Cerebellar nuclear complex (tissue), 1 donor: ENCODE measurements at places on chromosomes 7 and 10.

- no peak for DNase-seq
Observed at GRCh38 chr10:1576467-1577372, 160.6 kb downstream of the ADARB2 start.

GRCh38 chr10:68876246-68877138 lies 24.6 kb upstream of the DDX50 start:
- DNase-seq: no peak

DNA sequence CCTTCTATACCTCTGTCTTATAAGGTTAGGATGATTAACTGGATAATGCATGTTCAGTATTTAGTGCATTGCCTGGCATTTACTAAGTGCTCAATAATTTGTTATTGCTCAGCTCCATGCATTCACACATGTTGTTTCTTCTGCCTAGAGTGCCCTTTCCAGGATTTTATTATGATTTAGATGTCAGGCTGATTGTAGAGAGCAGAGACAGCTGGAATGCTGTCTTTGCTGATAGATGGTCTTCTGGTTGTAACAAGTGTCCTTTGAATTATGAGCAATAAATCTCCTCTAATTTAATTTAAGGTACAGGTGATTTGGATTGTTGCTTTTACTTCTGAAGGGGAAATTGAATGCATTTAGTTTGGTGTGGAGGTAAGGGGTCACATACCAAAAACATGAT lies 548.0 kb downstream of the MAGI2 start:
- no peak for DNase-seq

DNA sequence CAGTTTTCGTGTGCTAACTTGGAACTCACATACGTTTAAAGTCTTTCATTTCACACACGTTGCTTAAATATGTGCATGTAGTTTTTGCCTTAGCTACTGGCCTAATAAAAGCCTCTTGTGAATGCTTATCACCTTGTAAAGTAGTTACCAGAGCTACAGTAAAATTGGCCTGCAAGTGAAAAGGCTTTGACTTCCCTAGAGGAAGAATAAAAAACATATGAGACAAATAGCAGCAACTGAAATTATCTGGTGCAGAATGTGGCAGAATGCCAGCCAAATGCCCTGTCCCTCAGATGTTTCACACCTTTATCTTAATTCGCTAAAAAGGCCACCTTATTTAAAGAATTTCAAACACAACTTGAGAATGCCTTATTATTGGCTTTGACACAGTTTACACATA lies 28.1 kb upstream of the RPA3 start:
- DNase-seq: no peak

- DNase-seq: no peak
Observed at GRCh38 chr7:99719996-99720769, 14.8 kb downstream of the CYP3A7 start.

DNA sequence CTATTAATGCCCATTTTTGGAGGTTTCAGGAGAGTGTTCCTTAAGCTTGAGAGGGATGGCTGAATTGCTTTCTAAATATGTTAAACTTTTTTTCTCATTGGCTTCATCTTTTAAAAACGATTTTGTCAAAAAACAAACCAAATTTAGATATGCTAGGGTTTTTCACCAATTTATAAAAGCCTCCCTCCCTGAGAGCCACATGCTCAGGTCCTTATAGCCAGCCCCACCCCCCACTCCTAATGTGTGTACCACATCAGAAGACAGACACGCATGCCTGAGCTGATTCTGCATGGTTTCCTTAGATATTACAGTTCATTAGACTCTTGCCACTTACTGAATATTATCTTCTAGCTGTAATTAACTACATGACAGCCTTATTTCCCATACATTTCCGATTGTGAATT lies 2.0 kb downstream of the CUL1 start:
- DNase-seq: no peak

DNA sequence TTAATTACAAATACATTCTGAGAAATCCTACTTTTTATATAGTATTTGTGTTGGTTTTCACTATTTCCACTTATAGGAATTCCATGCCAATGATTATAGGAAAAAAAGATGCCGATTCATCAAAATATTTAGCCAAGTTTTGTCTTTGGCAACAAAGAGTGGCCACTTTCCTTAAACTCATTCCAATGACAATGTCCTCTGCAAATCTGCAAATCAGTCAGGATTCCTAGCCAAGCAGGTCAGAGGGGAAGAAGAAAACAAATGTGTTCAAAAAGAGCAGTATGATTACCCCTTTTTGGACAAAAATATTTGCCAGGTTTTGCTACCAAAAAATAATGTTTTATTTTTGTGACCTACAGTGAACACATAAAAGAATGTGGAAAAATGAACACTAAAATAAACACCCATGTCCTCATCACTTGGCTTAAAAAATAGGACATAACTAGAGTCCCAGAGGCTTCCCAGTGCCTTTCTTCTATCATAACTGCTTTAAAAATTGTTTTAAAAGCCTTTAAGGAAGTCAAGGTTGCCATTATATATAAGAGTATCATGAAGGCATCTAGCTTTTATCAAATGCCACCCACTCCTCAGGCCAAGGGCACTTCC lies 125.9 kb downstream of the ADAM12 start:
- DNase-seq: no peak

DNA sequence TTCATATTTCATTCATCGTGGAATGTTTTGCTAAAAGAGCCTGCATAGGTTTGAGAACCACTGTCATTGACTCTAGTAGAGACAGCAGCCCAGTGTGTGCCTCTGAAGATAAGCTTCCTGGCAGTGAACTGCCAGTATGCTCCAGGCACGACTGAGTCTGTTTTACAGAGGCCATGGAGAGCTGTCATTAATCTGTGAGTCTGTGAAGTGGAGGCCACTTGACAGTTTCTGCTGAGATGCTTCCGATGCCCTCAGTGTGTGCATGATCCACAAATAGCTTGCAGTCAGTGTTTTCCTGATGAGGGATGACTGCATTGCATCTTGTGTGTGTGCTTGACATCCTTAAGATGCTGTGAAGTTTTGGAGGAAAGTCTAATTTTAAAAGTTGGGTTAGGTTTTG lies 162.2 kb downstream of the PFKFB3 start:
- no peak for DNase-seq

GRCh38 chr7:90465816-90466215 lies 3.6 kb upstream of the PTTG1IP2 start:
- DNase-seq: no peak

DNA sequence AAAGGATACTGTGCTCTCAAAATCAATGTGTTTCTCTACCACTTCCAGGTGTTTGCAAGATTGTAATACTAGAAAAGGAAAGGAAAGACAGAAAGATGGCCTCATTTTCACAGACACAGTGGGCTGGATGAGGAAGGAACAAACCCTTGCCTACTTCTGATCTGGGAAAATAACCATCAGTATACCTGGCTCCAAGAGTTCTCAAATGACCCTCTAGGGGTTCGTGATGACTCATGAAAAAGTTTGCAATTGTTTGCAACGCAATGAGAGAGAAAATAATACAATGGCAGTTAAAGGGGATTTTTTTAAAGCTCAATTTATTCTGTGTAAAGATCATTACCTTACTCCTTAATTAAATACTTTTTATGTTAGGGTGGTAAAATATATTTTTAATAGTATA lies 197.6 kb upstream of the INHBA start:
- no peak for DNase-seq

DNA sequence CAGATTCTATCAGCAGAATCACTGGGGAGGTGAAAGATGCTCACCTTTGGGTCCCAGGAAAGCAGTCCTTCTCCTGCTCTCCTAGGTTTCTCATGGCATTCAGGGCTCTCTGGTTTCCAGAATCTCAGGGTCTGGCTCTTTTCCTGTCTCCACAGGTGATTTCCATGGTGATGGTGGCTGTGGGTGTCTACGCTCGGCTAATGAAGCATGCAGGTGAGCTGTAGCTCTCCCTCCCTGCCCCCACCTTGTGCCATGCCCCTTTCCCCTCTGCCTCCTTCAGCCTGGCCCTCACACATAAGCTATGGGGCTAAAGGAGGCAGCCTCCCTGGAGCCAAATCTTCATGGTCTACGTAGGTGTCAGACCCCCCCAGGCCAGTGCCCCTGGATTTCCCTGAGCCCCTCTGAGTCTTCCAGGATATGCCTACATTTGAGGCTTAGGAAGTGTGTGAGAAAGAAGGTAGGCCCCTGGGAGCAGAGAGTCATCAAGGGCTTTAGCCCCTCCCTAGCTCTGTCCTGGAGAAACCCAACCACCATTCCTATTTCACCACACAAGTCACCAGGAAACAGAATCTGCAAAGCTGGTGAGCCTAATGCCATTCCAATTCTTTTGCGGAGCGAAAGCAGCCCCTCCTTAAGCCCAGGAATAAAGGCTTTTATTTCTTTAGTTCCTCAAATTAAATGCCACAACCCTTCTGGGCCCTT lies 17.2 kb downstream of the TSPAN33 start:
- DNase-seq: no peak

DNA sequence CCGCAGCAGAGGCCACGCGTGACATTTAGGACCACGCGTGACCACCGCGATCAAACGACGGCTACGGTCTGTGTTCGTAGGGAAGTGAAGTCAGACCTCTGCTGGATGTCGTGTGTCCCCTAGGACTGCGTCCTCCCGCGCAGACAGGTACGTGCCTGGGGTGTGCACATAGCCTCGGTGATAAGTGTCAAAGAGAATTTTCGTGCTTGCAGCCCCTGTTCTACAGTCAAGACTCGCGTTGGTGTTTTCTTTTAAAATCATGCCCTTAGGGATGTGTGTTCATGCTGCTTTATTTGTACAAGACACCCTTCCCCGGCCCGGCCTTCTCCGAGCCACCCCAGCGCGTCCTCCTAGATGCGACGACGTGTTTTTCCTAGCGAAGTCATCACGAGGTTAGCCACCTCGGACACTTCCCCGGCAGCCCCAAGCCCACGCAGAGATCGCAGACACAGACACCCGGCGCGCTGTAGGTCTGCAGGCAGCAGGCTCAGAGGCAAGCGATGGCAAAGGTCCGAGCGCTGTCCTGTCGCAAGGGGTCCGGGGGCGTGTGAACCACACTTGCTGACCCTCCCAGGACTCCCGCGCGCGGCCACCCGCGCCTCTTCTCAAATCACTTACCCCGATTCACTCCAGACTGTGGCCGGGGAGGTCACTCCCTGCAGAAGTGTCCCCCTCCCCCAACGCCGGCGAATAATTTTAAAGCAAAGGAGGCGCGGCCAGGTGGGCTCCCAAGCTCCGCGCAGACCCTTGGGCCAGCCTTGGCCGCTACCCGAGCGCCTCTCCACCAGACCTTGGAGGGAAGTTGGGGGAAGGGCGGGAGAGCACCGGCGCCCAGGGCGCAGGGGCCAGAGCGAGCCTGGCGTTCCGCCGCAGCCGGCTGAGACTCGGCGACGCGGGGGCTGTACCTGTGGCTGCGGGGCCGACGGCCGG lies 552 bp downstream of the MKX start:
- DNase-seq: no peak

GRCh38 chr7:134949171-134949570 lies 37.1 kb upstream of the AGBL3 start:
- no peak for DNase-seq

DNA sequence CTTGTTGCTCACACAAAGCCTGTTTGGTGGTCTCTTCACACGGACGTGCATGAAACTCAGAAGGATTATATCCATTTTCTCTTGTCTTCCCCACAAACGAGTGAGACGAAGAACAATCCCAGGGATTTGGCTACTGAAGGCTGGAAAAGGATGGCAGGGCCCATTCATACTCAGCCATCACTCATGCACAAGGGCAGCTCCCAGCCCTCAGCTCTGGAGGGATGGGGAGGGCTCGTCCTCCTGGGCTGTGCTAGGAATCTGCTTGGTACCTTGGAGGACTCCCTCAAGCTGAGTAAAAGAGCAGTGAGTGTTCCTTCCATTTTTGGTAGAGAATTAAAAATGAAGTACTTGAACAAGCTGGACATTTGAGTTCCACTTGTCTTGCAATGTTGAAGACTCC lies 33.2 kb upstream of the RAB18 start:
- DNase-seq: no peak

- no peak for DNase-seq
Observed at GRCh38 chr7:84384417-84384816, 189.8 kb upstream of the SEMA3A start.

DNA sequence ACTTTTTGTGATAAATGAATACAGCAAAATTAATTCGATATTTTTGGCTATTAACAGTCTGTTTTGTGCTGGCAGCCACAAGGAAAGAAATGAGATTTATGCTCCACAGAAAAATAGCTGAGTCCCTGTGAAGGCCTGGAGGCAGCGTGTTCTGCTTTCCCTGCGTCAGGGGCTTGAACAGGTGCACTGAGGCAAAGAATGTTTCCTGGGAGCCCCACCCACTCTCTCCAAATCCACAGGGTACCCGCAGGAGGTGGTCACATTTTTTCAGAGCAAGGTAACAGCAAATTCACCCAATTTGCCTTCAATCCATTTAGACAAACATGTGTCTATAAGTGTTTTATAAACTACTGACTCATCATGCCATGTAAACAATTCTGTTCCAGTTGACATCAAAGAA lies 308.1 kb downstream of the TCERG1L start:
- DNase-seq: no peak

DNA sequence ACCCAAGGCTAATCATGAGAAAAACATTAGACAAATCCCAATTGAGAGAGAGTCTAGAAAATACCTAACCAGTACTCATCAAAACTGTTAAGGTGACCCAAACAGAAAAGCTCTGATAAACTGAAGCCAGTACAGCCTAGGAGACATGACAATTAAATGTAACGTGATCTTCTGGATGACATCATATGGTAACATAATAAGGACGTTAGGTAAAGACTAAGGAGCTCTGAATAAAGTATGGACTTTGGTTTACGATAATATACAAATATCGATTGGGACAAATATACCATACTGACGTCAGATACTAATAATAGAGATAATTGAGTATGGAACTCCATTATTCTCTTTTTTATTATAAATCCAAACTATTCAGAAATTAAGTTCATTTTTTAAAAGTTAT lies 561.1 kb upstream of the STEAP1 start:
- DNase-seq: no peak

DNA sequence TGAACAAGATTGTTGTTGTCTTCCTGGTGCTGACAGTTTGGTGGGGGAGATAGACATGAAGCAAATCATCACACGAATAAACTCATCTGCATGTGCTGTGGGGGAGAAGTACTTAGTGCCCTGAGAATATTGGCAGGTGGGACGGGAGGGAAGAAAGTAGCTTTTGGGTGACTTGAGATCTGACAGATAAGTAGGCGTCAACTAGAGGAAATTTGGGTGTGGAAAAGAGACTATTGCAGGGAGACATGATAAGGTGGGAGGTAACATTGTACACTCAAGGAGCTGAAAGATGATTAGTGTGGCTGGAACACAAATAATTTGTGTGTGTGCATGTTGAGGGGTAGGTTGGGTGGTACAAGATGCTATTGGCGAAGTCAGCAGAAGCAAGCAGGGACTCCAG lies 30.1 kb downstream of the CNNM2 start:
- no peak for DNase-seq

GRCh38 chr7:111607621-111608020 lies 45.3 kb upstream of the IMMP2L start:
- DNase-seq: no peak

GRCh38 chr7:140691376-140692045 lies 5.0 kb upstream of the NDUFB2 start:
- DNase-seq: no peak
